Hypothalamus (tissue), 51 donors: ENCODE measurements at places on chromosomes 12 and 14.

- no peak for DNase-seq
Observed at GRCh38 chr14:64717870-64718269, 13.6 kb downstream of the PLEKHG3 start.

- no peak for DNase-seq
Observed at GRCh38 chr14:76490735-76491134, 114.8 kb downstream of the ESRRB start.

- no peak for DNase-seq
Observed at GRCh38 chr14:44438221-44438620, 68.9 kb downstream of the FSCB start.

DNA sequence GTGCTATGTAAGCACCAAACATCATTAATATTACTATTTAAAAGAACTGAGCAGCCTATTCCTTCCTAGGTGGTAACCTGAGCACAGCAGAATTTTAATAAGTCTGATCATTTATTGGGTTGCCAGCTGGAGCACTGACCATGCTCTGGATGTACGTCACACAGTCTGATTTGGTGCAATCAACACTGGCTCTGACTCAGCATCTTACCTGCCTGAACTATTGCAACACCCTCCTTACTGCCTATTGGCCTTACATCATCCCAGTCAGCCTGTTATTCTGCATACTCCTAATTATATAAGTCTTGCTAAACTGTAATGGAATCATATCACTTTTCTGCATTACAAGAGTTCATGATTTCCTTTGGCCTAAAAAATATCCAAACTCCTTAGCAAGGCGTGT is 149.7 kb downstream of the PTPRO start:
- no peak for DNase-seq

DNA sequence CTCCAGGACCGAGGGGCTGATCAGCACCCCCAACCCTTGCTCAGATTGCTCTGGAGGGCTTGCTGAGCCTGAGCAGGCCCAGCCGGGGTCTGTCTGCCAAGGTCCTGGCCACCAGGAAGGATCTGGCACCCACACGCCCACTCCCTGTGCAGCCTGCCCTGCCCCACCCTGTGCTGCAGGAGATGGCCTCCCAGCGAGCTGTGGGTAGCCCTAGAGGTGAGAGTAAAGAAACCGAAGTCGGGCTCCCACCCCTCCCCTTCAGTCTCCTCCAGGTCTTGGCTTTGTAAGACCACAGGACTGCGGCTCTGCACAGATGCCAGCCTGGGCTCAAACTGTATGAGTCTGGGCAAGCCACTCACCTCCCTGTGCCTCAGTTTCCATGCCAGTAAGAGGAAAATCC is 307.8 kb downstream of the BCL11B start:
- DNase-seq = no peak

DNA sequence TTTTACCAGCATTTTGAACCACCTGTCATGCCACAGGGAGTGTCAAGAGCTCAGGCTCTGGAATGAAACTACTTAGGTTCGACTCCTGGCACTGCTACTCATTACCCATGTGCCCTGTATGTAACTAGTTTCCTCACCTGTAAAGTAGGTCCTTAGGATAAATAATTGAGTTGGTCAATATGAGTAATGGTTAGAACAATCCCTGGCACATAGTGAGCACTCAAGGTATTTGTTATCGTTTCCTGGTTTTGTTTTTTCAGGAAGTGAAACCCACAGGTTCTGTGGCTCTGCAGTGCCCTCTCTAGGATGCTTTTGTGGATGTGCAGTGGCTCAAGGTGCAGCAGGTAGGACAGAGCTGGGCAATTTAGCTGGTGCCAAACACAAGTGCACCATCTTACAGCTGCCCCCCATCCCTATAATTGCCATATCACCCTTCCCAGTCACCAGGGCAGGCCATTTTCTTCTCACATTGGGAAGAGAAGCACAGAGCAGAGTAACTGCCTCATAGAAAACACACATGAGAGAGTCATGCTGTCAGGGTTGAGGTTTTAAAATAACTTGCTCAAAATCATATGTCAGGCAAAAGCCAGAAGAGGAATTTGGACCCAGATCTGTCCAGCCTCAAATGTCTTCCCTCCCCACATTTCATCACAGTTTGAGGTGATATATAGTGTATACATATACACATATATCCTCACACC is 297.5 kb downstream of the RPAP3 start:
- DNase-seq = no peak
